ENCODE measurements at places on chromosomes 3 and 15.

DNA sequence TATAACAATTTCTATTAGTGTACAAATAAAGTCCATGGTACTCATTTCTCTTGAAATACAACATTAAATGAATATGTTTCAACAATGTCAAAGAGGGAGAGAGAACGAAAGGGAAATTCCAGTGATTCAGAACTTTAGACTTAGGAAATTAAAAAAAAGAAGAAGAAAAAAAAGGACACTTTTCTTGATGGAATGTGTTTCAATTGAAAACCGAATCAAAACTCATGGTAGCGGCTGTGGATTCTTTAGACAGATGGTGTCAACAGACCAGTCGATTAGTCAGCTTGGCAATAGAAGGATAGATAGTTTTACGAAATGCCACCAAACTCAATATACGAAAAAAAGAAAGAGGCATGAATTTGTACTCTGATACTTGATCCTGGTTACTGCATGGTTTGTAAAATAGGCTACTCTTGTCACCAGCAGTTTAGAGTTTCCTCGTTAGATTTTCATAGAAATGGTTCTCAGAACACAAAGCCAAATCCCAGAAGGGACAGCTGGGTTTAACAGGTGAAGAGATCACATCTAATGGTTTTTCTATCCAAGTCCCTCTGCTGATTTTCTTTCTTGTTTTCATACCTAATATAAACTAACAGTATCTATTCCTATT is 793.5 kb downstream of the ROBO1 start:
- DNase-seq, result peak; percentile 59

DNA sequence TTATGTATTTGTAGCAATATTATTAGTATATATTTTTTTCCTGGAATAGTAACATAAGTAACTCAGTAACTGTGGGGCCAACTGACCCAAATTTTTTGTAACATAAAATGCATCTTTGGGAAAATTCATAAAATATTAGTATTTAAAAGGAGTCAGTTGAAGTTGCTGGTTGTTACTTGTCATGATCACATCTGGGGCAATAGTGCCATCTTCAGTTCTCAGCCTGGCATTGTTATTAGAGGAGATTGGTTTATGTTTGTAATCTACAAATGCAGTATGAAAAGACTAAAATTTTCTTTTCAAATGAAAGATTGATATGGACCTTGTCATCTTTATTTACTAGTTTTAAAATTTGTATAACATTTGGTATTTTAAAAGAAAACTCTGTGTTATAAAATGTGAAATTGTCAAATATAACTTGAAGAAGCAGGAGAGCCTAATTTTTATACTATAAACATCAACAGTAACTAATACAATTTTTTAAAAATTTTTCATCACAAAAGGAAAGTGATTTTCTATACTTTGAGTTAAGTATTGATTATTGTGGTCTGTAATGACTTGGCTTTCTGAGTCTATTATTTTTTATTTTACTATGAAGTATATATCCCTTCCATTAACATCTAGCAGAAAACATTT is 38.8 kb upstream of the MLF1 start:
- DNase-seq, result no peak

- no peak for DNase-seq
Measured at GRCh38 chr15:36301947-36302346, 277.5 kb upstream of the CDIN1 start.

- no peak for DNase-seq
Measured at GRCh38 chr15:45391746-45392583, 13.6 kb upstream of the GATM start.

DNA sequence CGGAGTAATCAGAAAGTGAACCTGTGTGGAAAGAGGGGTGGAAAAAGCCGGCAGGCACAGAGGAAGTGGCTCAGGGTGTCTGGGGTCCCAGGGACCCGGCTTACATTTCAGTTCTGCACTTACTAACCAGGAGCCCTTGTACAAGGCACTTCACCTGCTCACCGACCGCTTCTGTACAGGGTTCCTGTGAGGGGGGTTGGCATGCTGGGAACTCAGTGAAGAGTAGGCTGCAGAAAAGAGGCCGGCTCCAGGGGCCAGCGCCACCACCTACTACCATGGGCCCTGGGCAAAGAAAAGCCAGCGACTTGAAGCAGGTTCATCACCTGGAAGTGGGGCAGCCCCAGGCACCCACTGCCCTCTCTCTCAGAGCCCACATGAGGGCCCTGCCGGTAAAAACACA is 6.2 kb downstream of the STIMATE start:
- DNase-seq, result no peak

DNA sequence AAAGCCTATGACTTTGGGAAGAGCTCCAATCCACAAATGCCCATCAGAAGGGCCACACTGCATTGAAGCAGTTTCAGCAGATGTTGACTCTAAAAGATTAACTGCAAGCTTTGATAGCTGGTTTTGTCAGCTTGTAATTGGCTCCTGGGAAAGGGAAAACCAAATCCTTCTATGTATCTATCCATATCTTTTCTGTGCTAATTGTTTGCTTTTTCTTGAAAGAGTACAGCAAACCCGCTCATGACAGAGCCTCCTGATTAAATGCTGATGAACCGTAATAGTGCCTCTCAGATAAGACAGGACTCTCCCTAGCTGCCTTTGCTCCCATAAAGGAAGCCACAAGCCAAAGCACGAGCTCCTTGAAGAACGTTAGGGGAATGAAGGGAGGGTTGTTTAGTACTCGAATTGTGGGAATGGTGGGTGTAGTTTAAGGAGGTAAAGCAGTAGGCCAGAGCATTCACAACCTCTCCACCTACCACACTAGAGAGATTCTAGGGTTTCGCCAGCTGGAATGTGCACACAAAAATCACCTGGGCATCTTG is 33.6 kb upstream of the LRIG1 start:
- DNase-seq, result no peak

DNA sequence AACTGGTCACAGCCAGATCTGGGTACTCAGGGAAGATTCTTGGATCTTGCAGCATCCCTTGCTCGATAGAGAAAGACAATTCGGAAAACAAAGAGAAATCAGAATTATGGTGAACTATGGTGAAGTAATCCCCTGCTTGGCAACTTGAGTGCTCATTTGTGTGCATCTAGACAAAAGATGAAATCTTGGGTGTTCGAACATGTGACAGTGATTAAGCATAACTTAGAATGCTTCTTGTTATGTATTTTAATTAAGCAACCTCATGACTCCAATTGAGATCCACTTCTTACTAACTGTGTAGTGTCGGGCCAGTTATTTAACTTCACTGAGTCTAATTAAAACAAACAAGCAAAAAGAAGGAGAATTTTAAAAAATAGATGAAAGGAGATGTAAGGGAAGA is 56.5 kb downstream of the ZNF385D start:
- DNase-seq, result no peak

- no peak for DNase-seq
Measured at GRCh38 chr3:58794750-58795149, 128.2 kb upstream of the FAM3D start.

- no peak for DNase-seq
Measured at GRCh38 chr3:172056416-172056815, 17.0 kb downstream of the FNDC3B start.

DNA sequence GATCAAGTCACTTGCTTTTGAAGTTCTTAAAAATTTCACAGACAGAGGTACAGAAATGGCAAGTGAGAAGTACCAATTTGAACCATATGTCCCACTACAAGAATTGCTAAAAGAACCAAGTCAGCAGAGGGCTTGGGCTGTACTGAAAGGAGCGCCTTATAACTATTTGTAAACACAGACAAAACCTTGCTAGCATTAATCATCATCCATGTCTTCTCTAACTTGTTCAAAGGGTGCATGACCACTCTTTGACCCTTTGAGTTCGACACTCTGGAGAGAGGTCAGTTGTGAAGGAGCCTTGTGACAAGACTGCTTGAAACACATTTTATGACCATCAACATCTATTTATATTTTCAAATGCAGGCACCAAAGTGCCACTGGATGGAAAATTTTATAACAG is 191.7 kb downstream of the PDZRN3 start:
- no peak for DNase-seq

DNA sequence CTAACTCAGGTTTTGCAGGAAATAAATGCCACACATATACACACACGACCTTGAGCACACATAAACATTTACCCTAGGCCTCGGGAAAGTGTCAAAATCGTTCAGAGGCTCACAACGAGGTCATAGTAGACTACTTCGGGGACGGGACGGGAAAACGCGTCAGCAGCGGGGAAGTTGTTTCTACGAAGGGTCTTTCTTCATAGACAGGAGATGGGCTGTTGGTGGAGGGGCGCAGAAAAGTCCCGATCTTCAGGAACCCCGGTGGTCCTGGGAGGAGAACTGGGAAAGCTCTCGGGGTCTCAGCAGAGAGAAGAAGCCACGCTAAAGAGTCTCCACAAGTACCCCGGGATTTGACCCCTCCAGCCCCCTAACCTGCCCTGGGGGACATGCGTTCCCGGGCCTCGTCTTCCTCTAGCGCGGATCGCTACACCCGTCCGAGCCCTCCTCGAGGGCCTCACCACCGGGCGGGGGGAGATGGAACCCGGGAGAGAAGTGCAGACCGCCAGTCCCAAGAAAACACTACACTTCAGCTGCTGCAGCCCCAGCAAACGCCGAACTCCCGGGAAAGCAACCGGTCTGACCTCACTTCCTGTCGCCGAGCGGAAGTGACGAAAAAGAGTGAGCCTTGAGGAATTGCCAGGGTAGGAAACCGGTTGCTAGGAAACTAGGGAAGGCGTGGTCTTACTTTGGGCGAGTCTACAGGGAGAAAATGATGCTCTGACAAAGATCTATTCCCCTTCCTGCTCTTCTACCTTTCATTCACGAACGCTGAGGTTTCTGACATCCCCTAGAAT is at the start of gene PIK3R4:
Gene PIK3R4 (minus strand): TSS at position 584 of the 794 bp plus-strand sequence. CDS start 1,611 bp downstream, outside the sequence.
- peak; percentile 92 for DNase-seq

DNA sequence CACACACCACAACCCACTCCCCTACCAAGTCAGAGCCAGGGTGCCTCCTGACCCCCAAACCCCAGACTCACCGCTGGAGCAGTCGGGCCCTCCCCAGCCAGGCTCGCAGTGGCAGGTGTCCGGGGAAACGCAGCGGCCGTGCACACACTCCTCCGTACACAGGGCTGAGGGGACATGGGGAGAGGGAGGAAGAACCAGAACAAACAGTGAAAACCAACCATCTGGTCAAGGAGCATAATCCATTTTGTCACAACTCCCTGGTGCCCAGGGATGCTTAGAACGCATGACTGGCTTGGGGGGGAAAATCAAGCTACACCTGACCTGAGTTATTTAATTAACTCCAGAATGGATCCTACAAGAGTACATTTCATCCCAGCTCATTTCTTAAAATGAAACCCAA is 159.2 kb downstream of the MEGF11 start:
- no peak for DNase-seq

DNA sequence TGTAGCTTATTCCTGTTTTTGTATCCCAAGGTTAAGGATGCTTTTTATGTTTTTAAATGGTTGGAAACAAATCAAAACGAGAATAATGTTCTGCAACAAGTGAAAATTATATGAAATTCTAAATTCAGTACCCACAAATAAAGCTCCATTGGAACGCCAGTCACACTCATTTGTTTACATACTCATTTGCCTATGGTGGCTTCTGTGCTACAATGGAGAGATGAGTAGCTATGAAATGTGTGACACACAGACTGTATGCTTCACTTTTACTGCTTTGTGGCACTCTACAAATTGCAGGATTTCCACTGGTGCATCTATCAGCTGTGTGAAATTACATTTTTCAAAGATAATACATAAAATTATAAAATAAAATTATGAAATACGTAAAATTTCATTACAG is 112.2 kb upstream of the TSPAN3 start:
- DNase-seq, result no peak

DNA sequence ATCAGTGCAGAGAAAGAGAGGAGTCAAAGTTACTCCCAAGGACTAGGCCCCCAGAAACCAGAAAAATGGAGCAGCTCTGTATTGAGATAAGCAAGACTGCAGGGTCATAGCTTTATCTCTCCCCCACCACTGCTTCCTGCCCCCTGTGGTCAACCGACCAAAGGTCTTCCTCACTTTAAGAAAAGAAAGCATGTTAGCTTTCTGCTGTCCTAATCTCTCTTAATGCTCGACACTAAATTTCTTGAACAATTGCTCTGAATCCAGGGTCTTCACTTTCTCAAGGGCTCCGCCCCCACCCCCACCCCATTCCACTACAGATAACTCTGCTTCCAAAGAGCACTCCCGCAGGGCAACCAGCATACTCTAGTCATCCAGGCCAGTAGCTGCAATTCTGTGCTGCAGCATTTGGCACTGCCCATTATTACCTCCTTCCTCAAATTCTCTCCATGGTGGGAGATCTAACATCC is 31.9 kb downstream of the TNIK start:
- DNase-seq, result no peak

DNA sequence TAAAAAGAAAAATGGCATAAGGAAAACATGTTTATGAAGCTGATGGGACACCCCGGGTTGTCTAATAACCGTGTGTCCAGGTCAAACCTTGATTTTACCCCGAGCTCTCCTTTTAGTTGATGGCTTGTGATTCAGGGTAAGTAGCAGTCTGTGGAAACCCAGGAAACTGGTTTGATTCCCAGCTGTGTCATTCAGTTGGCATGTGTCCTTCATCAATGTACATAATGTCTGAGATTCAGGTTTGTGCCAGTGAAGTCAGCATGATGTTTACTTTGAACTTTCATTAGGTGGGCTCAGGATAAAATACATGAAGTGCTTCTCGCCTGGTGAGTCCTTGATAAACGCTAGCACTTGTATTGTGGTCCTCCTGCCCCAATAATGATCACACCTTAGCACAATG is 4.3 kb upstream of the COPG1 start:
- DNase-seq, result no peak

- no peak for DNase-seq
Measured at GRCh38 chr3:150931745-150932144, 26.5 kb upstream of the MINDY4B start.

GRCh38 chr3:156382458-156383346 is 172.2 kb downstream of the SSR3 start:
- no peak for DNase-seq

DNA sequence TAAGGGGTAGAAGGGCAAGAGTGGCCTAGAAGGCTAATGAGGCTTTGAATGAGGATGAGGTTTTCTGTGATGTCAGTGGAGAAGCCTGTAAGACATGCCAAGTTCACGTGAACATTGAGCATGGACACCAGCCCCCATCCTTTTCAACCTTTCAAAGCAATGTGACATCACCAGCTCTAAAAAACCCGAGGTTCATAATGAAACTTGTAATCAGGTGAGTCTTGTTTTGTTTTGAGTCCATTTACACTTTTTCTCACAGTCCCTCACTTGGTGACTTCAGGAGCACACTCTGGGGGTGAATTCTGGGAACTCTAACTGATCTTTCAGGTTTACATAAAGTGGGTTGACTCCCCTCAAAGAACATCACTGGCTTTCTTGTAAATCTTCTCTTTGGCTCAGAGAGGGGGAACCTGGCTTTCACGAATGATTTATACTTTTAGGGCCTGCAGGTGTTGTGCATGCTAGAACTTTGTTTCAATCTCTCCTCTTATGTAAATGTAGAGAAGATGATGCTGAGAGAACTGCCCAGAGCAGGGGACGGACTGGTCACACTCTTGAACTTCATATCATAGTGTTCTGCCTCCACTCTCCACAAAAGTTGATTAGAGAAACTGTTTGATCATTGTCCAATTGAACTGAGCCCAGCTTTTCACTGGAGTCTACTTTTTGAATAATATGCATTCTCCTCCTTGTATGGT is 224.7 kb upstream of the SATB1 start:
- DNase-seq, result no peak
